ENCODE measurements at places on chromosomes 11 and 22. TPM values are rescaled to one million over a fixed set of nuclear protein-coding genes. Genes with fewer than 3 reads are reported as not detected.

GRCh38 chr11:94171693-94172440 lies 43.2 kb downstream of the PANX1 start:
- DNase-seq = peak; percentile 50

GRCh38 chr11:33622186-33622585 lies 78.4 kb downstream of the C11orf91 start:
- no peak for DNase-seq

DNA sequence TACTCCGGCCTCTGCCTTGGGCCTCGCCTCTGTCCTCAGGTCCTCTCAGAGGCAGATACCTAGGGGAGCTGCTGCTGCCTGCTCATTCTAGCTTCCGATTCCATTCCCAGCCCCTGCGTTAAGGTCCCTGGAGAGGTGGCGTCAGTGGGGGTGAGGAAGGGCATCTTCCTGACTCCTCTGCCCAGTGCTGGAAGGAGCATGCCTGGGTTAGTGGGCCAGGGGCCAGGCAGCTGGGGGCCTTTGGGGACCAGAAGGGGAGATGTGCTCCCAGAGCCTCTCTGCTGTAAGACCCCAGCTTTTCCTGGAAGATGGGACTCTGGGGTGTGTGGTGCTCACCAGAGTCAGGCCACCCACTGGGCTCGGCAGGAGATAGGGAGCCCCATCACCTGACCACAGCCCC lies 3.6 kb upstream of the MYO7A start:
- DNase-seq = no peak

DNA sequence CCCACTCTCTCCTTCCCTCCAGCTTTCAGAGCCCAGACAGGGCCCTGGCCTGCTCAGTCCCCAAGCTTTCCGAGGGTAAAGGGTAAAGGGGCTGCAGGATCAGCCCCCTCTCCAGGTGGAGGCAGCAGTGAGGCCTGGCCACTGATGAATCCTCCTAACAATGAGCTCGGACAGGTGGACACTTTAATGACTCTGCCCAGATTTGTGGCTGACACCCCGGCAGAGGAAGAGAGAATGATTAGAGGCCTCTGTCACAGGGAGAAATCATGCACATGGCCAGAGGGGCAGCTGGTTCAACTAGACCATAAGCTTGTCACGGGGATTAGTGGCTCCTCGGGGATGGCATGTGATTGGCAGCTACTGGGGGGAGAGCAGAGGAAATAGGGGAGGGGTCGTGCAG lies 587.5 kb upstream of the B3GAT1 start:
- peak; percentile 55 for DNase-seq

DNA sequence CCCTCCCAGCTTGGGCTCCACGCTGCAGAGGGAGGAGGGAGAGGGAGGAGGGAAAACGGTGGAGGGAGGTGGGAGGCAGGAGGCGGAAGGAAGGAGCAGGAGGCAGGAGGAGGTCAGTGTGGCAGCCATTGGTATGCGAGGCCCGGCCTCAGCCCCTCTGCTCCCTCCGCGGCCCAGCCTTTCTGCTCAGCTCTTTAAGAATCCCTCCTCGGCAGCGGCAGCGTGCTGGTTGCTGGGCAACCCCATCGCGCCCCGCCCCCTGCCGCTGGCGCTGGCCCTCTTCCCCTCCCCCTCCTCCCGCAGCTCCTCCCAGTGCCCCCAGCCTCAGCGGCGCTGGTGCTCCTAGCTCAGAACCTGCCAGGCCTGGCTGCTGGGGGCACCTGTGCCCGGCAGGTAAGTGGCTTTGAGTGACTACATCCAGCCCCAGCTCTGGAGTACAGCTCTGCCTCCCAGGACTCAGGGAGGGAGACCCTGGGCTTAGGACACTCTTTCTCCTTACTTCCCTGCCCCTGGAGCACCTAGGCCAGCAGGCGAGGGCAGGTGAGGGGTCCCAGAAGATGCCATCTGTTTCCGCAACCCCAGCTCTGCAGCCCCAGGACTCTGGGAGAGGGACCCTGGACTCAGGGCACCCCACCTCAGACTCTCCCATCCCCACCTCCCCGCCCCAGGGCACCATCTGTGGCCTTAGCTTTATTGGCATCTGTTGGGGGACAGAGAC lies 7.2 kb upstream of the FLRT1 start:
- DNase-seq = peak; percentile 84

DNA sequence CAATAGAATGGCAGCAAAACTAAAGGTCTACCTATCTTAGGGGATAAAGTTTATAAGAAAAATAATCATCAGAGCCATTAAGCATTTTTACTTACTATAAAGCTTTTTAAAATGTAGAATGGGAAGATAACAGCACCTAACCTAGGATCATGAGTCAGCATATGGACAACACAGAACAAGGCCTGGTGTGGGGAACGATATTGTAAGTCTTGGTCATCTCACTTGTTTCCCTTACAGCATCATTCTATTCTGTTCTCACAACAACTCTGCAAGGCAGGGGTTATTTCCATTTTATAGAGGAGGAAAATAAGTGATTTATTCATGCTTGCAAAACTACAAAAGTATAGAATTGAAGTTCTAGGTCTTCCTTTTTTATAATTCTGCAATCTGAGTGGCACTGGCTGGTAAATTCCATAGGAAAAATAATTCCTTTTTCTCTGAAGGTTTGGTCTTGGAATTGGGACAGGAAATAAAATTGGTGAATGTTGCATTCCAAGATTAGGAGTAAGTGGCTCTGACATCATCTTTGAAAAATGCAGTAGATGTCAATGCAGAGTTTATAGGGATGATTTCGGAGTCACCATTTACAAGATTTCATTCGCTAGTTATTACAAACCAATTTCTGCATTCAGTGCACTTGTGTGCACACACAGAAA lies 423.0 kb downstream of the DYNC2H1 start:
- DNase-seq = no peak

GRCh38 chr22:36430863-36431262 lies 43.1 kb upstream of the MYH9 start:
- no peak for DNase-seq

DNA sequence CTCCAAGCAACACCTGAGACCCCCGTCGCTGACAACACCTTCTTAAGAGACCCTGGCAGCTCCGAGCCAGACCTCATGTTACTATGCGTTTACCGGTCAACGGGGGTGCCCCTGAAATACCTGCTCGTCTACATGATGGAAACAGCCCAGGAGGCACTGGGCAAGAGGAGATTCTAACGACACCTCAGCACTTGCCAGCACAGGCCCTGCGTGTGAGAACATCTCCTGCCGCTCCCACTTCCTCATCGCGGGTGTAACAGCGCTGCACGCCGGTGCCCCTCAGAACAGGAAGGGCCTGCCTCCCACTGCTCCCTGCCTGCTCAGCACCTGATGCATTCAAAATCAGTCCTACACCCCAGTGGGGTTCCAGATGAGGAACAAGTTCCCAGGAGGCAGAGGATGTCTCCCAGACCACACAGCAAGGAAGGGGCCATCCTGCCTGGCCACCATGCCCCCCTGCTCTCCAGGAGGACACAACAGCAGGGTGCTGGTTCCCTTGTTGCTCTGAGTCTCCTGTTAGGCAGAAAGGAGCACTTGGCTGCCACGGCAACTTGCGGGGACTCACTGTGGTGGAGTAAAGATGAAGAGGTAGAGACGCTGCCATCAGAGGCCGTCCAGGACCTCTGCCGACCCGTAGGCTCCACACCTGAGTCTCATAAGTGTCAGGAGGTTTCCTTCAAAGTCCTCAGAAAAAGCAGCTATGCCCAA lies 2.1 kb downstream of the TOLLIP start:
- no peak for DNase-seq

GRCh38 chr11:32081901-32082300 lies 9.0 kb upstream of the RCN1 start:
- DNase-seq = no peak

- DNase-seq = no peak
These were observed 189.1 kb upstream of the FAT3 start for GRCh38 chr11:92035488-92035887.

- DNase-seq = no peak
These were observed 3.5 kb downstream of the RRP8 start for GRCh38 chr11:6599881-6600390.

GRCh38 chr22:36673821-36674220 lies 29.7 kb downstream of the CACNG2 start:
- no peak for DNase-seq

GRCh38 chr11:119473901-119474681 lies 51.1 kb upstream of the THY1 start:
- no peak for DNase-seq

- no peak for DNase-seq
These were observed 72.8 kb downstream of the SFI1 start for GRCh38 chr22:31569126-31569525.

Gene KDM4E
- total RNA-seq = 1.1 TPM

Gene ZP1
- total RNA-seq = not detected

Gene NF2
- total RNA-seq = 35.4 TPM

Gene DEFB131B
- not detected for total RNA-seq

Data from glutamatergic neuron (in vitro differentiated cells).